LoVo (cell line): ENCODE measurements at places on chromosomes 5 and 9.

DNA sequence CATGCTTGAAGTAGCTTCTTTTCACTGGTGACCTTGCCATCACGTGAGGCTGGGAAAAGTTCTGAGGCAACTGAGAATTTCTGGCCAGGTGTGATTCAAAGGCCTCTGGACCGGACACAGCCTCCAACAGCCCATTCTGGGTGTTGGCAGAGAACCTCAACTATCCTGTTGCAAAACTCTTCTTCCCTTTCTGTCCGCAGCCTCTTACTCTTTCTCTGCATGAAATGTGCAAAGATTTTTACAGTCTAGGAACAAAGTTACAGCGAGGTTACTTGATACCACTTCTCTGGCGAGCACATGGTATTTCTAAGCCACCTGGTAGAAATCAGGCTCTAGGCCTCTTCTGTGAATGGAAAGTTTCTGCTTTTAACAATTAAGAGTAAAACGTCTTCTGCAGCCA, 79.2 kb downstream of the FREM1 start:
- no peak for DNase-seq

DNA sequence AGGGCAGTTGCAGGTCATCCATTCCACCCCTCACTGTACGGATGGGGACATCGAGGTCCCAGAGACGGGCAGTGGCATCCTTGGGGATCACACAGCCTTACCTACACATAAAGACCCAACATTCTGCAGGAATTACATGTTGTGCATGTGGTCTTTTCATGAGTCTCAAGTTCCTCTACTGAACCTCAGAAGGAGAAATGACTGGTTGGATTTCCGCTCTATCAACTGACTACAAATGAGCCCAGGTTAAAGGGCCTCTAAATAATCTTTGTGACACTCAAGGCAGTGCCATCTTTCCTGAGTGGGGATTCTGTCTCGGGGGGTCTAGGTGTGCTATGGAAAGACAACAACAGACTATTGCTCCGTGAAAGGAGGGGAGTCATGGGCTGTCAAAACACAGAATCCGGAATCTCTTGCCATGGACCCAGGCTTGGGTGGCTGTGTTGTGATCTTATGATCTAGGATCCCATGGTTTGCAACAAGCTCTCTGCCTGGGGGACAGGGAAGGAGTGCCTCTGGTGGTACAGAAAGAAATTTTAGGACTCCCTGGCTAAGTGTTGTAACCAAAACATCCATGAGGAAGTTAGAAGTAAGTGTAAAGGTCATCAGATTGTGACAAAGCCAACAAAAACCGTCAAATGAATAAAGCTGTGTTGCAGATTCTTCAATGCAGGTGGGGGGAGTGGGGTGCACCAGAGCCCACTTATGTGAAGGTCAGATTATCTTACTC, 1.9 kb upstream of the SLC31A2 start:
- no peak for DNase-seq

GRCh38 chr5:151178777-151179488, 21.4 kb upstream of the ANXA6 start:
- DNase-seq = no peak

- peak; percentile 50 for DNase-seq
Observed at GRCh38 chr5:171342362-171343111, 33.5 kb downstream of the TLX3 start.

DNA sequence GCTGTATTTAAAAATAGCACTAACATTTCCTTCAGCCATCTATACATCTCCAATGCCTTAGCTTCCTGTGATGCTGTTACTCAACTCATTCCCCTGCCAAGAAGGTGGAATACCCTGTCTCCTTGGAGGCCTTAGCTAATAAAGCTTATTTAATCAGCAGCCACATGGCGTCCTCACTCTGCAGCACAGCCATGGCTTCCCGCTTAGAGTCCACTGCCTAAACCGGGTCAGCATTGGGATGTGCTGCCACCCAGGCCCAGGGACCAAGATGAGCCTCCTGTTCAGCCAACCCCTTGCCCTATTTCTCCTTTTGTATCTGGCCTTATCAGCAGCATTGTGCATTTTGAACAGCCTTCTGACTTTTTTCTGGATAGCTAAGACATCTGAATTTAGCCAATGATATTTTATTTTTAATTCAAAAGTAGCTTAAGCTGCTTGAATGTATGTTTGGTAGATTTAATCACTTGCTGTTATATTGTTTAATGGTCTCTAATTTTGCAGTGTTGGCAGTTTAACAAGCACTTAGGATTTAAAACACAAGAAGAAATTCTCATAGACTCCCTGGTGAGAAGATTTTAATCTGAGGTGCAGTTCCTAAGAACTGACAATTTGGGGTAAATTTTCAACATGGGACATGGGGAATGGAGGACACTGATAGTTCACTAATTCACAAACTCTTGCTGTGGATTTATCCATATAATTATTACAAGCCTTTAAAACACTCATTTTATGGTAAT, 113.0 kb downstream of the RPS23 start:
- no peak for DNase-seq

GRCh38 chr5:138721979-138722378, 31.2 kb upstream of the CTNNA1 start:
- DNase-seq = no peak

GRCh38 chr5:54558362-54558761, 40.8 kb downstream of the SNX18 start:
- DNase-seq = no peak

- no peak for DNase-seq
Observed at GRCh38 chr5:117020999-117021398, 446.4 kb upstream of the SEMA6A start.

- DNase-seq = no peak
Observed at GRCh38 chr9:72855890-72856523, 96.8 kb downstream of the ALDH1A1 start.

- DNase-seq = no peak
Observed at GRCh38 chr9:21758540-21758939, 43.9 kb upstream of the MTAP start.

DNA sequence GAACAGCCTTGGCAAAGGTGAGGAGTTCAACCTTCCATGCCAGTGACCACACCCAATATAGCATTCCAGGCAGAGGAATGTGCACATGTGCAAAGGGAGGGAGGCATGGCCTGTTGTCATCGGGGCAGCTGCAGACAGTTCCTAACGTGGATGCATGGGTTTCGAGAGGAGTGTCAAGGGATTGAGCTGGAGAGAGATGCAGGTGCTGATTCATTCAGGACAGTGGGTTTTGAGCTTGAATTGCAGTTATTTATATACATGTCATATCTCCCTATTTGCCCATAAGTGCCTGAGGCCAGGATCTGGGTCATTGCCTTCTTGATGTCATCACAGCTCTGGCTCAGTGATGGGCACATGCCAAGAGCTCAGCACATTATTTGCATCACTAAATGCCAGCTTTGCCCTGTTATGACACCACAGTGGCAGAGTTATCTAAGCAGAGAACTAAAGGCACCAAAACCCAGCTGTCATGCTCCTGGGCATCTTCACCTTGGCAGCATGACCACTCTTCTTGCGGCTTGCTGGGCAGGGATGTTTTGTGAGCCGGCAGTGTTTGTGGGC, 278.0 kb downstream of the NTRK2 start:
- DNase-seq = peak; percentile 28

DNA sequence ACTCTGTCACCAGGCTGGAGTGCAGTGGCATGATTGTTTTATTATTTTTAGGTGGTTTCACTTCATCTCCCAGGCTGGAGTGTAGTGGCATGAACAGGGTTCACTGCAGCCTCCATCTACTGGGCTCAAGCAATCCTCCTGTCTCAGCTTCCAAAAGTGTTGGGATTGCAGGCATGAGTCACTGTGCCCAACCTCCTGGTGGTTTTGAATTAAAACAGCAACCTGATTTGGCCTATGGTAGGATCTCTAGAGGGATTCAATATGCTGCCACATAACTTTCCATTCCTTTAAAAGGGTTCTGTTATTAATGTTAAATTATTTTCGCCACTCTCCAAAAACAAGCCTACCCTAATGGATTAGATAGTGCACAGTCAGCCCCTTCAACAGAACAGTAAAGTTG, 9.9 kb upstream of the HSPA4 start:
- no peak for DNase-seq

- DNase-seq = no peak
Observed at GRCh38 chr5:157172403-157172802, 6.3 kb upstream of the GARIN3 start.

GRCh38 chr9:131333771-131334628, 44.5 kb downstream of the PLPP7 start:
- no peak for DNase-seq

- no peak for DNase-seq
Observed at GRCh38 chr5:158050421-158050820, 191.5 kb upstream of the CLINT1 start.
